ENCODE measurements at places on chromosomes 5 and 9.

DNA sequence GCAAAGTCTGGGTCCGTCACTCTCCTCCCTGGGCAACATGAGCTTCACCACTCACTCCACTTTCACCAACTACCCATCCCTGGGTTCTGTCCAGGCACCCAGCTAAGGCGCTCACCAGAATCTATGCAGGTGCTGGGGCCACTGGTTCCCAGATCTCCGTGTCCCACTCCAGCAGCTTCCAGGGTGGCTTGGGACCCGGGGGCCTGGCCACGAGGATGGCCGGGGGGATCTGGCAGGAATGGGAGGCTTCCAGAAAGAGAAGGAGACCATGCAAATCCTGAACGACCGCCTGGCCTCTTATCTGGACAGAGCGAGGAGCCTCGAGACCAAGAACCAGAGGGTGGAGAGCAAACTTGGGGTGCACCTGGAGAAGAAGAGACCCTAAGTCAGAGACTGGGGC, 1611.0 kb upstream of the ACO1 start:
- no peak for DNase-seq

DNA sequence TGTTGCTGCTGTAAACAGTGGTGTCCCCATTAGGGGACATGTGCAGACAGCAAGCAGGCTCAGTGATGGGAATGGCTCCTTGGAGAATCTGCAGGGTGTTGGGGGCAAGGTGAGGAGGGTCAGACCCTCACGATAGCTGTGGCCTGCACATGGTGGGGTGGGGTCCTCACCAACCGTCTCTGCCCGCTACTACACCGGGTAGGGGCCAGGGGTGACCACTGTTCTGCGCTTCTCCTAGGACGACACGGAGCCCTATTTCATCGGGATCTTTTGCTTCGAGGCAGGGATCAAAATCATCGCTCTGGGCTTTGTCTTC, 4.9 kb downstream of the CACNA1B start:
- no peak for DNase-seq

DNA sequence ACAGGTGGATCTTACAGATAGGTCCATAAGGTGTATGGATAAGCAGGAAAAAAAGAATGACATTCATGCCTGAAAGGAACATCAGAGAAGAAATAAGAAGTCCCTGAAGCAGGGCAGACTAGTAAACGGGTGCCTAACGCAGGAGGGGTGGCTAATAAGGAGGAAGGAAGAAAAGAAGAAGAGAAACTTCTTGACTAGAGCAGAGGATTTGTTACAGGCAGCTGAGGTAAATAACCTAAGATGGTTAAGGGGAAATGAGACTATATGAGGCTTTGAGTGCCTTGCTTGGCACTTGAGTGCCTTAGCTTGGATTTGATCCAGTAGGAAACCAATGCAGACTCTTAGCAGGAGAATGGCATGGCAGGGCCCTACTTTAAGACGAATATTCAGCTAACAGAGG, 313.5 kb upstream of the PDE4D start:
- no peak for DNase-seq

- DNase-seq, result no peak
Observed at GRCh38 chr5:6491919-6492290, 43.2 kb downstream of the UBE2QL1 start.

- DNase-seq, result no peak
Observed at GRCh38 chr5:178309271-178310013, 76.8 kb upstream of the PHYKPL start.

GRCh38 chr9:136353088-136353487, 10.5 kb downstream of the DNLZ start:
- DNase-seq, result no peak

DNA sequence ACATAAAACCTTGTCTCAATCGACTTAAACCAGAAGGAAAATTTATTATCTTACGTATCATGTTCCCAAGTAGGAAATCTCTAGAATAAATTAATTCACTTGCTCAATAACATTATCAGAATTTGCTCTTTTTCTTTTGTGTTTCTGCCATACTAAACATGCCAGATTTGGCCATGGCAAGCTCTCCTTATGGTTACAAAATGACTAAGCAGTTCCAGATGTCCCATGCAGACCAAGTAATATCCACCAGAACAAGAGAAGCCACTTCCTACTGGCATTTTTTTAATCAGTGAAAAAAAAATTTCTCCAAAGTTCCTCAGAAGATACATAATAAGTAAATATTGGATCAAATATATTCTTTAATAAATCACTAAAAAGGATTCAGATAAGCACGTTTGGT, 25.2 kb upstream of the ADAMTS6 start:
- DNase-seq, result no peak
